ENCODE measurements at places on chromosomes 3 and 15.

DNA sequence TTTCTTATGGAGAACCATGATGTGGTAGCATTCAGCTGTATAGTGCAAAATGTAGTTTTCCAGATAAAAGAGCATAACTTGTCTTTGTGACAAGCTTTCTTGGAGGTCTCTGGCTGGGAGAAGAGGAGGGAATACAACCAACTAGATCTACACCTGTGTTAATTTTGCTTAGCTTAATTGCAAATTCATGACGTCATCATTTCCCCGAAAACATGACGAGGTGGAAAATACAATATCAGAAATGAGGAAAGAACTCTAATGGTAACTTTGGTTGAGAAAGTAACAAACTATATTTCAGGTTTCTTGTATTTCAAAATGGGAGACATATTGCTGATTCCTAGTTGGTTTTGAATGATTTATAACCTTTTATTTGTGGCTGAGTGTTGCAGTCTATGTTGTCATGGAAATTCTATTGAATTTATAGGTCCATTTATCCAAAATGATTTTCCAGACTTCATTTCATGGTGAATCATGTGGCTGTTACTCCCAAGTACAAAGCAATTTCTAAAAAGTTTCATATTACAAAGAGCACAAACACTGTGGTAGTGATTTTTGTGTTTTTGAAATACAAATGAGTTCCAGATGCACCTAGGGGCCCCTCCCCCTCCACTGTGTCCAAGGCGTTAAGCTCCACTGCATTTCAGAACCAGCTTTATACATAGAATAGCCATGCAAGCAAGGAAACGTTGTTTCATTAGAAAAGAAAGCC, 307.2 kb downstream of the FEZF2 start:
- no peak for DNase-seq

DNA sequence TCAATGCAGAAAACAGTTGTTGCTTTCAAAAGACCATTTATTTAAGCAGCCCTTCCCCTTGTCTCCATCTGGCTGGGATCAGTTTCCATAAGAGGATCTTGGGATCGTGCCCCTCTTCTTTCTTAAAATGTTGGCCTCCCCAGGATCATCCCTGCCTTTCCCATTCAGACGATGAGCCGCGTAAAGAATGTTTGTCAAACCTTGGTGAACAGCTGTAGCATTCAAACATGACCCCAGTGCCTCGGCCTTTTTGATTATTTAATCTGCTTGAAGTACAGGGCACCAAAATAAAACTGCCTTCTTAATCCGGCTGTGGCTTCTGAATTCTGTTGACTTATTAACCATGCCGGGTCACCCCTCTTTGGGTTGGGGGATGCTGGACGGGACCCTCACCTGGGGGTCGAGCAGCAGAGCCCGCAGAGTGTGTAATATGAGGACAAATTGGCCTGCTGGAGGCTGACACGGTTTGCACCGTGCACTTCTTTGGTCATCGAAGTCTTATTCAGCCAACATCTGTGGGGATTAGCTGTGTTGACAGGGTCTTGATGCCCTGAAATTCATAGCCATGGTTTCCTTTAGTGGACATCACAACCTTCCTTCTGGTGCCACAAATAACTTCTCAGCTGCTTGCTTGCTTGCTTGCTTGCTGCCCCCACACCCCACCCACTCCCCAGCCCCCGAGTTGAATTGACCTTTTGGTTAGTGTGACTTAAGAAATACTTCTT, at the start of gene LRTM1:
Gene LRTM1 (minus strand): TSS at position 14 of the 725 bp plus-strand sequence. CDS start 148 bp downstream, outside the sequence.
- DNase-seq = no peak

GRCh38 chr3:72436863-72437592, 411.2 kb downstream of the SHQ1 start:
- no peak for DNase-seq

DNA sequence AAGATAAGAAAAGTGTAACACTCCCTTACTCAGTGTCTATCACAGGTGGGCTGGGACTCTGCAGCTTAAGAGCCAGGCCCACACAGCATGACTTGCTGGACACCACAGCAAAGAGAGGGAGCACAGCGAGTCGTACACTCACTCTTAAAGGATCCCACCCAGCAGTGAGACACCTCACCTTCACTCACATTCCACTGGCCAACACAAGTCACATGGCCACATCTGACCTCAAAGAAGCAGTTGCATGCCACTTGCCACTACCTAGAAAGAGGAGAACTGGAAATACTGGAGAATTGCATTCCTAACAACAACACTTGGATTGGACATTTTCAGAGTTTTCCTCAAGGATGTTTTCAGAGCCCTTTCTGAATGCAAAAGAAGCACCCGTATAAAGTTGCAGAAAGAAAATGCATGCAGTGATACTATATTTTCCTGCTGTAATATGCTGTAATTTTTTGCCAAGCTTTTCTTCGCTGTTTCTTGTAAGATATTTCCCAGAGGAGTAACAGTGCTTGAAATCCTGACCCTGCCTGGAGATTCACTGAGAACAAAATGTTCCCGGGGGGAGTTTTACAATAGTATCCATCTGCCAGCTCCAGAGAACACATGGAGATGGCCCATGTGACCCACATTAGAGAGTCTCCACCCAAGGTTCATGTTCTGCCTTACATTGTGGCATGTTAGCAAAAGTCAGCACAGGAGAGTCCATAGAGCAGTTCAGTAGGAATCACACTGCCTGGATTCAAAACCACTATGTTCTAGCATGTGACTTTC, 42.2 kb downstream of the TRIM42 start:
- no peak for DNase-seq

- DNase-seq = no peak
Observed at GRCh38 chr3:114393367-114394072, 99.7 kb downstream of the TIGIT start.

- no peak for DNase-seq
Observed at GRCh38 chr15:93493172-93493571, 404.2 kb upstream of the RGMA start.

DNA sequence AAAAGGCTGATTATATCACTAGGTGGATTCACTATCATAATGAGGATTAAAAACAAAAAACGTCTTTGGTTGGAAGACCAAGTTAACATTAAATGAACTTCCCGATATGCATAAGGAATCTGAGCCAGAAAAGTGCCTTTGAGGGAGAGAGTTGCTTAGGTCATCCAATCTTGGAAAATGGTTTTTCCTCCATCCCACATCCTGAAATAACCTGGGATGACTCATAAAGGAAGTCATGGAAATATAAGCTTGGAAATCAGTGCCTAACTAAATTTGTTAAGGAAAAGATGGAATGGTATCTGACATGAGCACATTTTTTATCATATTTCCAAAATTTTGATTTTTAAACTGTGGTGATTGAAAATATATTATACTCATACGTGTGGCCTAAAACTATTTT, 66.0 kb downstream of the KBTBD8 start:
- DNase-seq = peak; percentile 64

GRCh38 chr3:71228156-71228866, 355.2 kb downstream of the FOXP1 start:
- no peak for DNase-seq

DNA sequence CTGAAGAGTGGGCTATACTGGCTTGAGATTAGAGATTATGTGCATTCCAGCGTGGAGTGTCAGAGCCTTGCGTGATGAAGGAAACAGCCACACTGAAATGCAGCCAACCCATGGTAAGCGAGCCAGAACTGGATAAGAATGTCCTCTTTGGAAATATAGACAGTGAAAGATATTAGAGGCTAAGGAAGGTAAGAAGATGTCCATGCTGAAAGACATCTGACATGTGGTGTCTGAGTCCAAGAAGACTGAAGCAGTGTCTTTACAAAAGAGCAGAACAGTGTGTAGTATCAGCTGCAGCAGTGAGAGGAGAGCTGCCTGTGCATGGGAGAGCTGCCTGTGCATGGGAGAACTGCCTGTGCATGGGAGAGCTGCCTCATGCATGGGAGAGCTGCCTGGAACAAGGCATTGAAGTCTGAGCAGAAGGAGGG, 672.2 kb downstream of the DIPK2A start:
- no peak for DNase-seq

- no peak for DNase-seq
Observed at GRCh38 chr3:196555295-196555694, 13.1 kb downstream of the WDR53 start.

DNA sequence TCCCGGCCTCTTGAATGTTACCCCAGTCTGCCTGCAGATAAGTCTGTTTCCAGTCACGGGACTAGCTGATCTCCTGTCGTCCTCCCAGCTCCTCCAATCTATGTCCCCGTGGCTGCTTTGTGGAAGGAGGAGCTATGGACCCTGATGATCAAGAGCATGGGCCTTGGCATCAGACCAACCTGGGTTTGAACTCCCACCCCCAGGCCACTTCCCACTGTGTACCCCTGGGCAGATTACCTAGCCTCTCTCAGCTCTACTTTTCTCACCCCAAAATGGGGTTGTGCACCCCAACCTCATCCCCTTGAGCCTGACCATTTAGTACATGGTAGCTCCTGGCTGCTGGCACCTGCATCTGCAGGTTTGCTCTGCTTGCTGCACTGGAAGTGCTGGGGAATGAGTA, 55.8 kb downstream of the GASK1A start:
- DNase-seq = no peak

DNA sequence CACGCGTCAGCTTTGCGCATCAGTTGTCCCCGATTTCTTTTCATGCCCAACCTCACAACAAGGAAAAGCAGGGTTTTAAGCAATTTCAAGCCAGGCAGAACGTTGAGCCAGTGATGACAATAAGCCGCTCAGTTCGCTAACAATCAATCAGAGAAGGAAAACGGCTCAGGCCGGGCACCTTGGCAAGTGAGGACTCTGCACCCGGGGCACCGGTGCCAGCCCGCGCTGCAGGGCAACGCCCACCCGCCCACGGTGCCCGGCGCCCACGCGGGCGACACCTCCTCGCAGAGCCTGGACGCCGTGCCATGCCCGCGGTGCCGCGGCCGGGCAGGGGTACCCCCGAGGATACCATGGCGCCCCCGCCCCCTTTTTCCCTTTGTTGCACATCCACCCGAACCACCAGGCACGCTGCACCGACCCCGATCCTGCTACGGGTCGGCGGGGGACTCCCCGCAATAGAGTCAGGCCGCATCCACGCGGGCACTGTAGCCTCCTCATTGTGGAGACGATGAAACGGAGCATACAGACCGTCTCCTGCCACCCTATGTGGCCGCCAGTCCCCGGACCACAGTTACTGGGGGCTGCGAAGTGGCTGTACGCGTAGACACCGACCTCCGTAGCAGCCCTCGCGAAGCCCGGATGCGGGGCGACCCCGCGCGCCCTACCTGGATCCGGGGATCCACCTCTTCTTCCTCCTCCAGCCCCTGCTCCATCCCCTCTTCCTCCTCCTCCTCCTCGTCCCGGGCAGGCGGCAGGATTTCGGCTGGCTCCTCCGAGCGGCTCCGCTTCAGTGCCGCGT, 581 bp downstream of the SH3BP5 start:
- no peak for DNase-seq

DNA sequence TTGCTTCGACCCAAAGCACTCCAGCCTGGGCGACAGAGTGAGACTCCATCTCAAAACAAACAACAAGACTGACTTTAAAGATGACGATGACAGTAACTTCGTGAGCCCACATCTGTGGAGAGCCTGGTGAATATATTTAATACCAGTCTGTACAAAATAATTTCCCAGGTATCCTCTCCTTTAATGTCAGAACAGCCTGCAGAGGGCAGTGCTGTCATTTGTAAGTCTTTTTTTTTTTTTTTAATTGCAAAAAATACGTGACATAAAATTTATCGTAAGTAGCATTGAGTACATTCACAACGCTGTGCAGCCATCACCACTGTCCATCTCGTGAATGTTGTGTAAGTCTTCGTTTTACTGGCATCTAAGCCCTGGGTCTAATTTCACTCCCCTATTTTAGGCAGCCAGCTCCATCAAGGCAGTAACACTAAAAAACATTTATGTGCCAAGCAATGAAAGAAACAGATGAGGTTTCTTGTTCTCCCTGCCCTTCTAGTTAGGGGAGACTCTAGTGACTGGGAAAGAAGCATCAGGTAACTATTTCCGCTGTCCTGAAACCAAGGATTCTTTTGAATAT, 1.4 kb downstream of the HTD2 start:
- peak; percentile 63 for DNase-seq

DNA sequence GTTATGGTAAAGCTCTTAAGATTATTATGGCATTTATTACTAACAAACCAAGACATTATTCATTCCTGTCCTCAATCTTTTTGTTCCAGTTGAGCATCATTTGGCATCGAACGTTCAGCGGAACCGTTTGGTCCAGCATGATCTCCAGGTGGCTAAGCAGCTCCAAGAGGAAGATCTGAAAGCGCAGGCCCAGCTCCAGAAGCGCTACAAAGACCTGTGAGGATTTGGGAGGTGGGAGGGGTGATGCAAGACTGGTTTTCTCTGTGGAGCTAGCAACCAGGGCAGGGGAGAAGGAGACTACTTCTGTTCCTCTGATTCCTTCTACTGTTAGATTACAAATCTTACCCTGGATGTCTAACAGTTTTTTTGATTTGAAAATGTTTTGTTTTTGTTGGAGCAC, 27.6 kb upstream of the UTS2B start:
- DNase-seq = no peak

GRCh38 chr3:197468167-197468566, 87.6 kb downstream of the BDH1 start:
- DNase-seq = no peak

DNA sequence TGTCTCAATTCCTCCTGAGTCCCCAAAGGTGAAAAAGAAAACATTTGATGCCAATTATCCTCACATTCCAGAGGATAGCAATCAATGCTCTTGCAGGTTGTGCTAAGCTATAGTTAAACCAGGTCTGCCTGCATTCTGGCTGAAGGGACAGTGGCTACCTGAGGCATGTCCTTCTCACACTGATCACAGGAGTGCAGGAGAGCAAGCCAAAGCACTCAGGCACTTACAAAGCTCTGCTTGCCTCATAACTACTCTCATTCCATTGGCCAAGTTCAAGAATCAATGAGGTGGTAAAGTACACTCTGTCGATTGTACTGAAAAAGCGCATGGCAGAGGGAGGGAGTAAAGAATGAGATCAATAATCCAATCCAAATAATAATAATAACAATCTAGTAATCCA, 342.0 kb upstream of the PPP2R3A start:
- DNase-seq = no peak

GRCh38 chr3:194395212-194395611, 3.9 kb downstream of the GP5 start:
- no peak for DNase-seq

DNA sequence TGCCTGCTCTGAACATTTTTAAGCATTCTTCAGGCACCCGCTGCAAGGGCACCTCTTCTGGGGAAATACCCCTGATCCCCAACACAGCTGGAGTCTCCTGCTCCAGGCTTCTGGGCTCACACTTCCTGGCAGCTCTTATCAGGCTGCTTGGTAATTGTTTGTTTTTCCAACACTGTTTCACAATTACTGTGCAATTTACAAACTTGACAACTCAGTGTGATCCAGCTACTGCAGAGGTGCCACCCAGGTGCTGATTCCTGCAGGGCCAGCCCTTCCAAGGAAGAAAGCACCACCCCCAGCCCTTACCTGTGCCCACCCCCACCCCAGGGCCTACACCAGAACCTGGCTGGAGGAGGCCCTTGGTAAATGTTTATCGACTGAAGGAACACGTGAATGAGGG, 66.5 kb downstream of the MAGEF1 start:
- no peak for DNase-seq

DNA sequence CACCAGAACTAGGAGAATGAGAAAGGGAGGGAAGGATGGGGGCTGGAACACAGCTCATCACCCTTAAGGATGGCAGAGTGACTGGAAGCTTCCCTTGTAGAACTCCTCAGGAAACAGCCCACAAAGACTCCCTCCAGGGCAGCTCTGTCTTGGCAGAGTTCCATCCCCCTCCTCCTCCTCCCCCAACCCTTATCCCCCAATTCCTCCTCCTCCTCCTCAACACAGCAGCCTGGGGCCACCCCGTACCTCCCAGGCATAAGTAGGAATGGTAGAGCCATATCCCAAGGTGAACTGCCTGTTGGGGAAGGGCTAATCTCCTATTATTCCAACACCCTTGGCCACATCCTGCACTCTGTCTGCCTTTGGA, 38.8 kb downstream of the ADCY5 start:
- DNase-seq = no peak

Measured in kidney capillary endothelial cell (primary cell).